Activated CD8-positive, alpha-beta memory T cell treated with anti-CD3 and anti-CD28 coated beads for 1 hour (primary cell): ENCODE measurements at places on chromosomes 3 and 15.

DNA sequence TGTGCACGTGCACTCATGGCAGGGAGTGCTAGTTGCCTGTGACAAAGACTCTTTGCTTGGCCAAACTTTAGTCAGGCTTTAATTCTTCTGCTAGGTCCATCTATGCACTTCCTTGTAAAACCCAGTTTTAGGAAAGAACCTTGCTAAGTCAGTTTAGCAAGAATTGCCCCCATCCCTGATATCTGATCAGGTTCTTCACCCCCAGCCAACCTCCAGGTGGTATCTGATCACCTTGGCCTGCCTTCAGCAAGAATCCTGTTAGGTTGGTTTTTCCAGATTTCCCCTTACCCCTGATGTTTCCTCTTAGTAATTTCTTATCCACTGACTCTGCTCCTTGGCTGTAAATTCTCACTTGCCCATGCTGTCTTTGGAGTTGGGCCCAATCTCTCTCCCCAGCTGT is 8.4 kb downstream of the HSPBAP1 start:
- no peak for DNase-seq

DNA sequence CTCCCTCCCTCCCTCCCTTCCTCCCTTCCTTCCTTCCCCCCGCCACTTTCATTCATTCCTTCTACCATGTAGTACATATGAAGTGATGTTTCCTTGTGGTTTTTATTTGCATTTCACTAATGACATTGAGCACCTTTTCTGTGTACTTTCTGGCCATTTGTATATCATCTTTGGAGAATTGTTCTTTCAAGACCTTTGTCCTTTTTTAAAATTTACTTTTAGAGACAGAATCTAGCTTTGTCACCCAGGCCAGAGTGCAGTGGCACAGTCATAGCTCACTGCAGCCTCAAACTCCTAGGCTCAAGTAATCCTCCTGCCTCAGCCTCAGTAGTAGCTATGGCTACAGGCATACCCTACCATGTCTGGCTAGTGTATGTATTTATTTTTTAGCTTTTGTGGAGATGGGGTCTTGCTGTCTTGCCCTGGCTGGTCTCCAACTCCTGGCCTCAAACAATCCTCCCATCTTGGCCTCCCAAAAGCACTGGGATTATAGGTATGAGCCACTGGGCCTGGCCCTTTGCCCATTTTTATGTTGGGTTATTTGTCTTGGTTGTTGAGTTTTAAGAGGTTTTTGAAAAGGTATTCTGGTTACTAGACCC is 42.0 kb upstream of the CTDSPL2 start:
- DNase-seq = no peak

DNA sequence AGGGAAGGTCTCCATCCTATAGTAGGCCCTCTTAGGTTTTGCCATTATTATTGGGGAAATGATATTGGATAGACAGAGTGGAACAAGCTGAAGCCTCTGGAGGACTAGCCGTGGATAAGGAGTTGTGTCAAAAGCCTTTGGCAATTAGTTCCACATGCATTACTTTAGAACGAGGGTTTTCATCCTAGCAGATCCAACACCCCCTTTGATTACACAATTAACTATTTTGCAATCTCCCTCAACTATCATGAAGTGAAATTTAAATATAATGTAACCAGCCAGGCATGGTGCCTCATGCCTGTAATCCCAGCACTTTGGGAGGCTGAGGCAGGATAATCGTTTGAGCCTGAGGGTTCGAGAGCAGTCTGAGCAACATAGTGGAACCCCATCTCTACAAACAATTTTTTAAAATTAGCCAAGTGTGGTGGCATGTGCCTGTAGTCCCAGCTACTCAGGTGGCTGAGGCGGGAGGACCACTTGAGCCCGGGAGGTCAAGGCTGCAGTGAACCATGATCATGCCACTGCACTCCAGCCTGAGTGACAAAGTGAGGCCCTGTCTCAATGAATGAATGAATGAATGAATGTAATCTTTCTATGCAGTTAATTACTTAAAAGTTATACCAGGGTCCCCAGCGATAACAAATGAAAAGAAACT is 56.8 kb downstream of the PXYLP1 start:
- no peak for DNase-seq

GRCh38 chr3:183272142-183272541 is 19.1 kb downstream of the B3GNT5 start:
- DNase-seq = no peak

GRCh38 chr15:69601711-69602504 is 149.3 kb downstream of the RPLP1 start:
- no peak for DNase-seq

DNA sequence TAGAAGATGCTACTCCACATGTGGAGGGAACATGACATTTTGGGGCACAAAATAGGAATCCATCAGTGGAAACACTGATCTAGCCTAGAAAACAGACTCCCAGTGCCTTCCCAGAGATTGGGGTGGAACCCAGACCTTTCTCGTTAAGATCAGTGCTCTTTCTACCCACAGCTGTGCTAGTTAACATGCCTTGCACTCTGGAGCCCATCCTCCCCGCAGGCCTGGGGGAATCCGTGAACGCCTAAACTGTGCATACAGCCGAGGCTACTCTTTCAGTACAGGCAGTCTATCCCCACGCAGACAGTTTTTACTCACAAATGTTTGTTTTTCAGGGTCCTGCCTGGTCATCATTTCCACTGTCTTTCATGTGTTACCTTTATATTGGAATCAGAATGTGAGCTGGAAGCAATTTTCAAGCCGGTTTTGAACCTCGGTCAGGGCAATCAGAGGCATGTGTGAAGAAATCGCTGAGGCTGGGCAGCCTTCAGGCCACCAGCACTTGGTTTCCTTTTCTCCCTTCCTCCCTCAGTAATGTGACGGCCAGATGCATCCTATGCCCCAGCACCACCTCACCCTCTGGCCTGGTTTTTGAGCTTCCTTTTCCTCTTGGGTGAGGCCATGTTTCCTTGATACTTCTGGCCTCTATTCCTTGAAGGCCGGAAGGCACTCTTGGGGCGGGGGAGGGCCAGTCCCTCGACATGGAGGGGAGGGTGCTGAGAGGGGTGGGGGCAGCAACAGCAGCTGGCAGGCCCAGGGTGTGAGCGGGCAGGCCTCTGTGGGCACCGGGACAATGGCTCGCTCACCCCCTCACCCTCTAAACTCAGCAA is 123.6 kb upstream of the GALNT15 start:
- DNase-seq = no peak

GRCh38 chr3:141972399-141972798 is 96.0 kb downstream of the ATP1B3 start:
- DNase-seq = no peak

GRCh38 chr15:89958107-89958805 is 42.9 kb upstream of the ZNF710 start:
- DNase-seq = no peak

DNA sequence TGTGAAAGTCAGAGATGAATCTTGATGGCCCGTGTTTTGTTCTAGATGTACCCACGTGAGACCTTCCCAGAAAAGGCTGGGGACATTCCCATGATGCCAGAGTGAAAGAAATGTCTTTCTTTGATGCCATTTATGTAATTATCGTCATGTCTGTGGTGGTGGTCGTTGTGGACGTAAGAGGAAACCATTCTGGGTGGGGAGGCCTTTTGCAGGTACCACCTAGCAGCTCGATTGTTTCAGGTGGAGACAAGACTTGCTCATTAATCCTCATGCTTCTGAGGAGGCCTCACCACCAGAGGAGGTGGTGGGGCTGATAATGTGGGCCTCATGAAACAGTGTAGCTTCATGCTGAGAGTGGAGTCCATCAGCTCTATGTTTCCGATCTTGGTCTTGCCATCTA is 58.1 kb upstream of the USP3 start:
- no peak for DNase-seq

DNA sequence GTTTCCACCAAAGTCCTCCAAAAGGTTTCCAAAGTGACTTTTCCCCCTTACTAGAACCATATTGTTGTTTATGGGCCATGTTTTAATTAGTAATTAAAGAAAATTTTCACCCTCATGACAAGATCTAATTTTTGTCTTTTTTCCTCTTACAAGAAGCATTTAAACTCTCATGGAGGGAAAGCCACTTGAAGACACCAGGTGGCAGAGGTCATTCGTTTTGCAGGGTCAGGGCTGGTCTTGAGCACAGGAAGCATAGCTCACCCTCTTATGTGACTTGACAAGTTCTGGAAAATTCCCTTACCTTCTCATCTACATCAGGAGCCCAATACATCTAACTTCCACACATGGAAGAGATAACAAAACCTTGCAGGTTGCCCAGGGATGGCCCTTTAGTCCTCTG is 163.7 kb downstream of the GREM1 start:
- no peak for DNase-seq

DNA sequence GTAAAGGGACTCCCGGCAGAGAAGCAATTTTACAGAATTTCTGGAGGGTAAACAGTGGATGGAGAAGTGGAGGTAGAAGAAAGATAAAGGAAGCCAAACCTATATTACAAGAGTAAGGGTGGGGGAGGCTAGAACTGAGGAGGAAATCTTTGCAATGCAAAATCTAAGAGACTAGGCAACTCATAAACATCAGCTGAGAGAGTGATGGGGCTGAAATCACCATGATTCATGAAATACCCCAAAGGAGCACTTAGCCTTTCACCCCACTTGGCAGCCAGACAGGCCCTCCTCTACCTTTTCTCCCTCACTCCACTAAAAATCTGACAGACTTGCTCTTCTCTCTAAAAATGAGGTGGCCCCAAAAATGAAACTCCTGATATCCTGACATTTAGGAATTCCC is 19.5 kb upstream of the ZBTB38 start:
- no peak for DNase-seq

DNA sequence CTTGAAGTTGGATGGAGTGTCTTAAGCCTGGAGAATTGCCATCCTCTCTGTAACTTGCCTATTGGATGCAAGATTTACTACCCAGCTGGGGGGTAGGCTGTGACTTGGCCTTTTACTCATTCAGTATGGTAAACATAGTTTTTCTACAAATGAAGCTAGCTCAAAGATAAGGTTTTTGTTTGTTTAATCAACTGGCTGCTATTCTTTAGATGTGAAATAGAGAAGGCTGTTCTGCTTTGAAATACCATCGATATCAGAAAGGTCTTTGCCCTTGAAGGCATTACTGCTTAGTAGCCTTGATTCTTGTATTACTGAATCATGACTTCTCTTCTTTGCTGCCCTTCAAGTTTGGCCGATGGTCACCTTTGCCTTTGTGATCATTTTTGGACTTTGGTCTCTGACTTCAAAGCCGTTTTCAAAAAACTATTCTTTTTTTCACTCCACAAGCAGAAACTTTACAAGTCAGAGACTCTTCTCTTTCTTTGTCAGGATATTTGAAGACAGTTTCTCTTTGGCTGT is 83.1 kb downstream of the GAP43 start:
- DNase-seq = no peak

DNA sequence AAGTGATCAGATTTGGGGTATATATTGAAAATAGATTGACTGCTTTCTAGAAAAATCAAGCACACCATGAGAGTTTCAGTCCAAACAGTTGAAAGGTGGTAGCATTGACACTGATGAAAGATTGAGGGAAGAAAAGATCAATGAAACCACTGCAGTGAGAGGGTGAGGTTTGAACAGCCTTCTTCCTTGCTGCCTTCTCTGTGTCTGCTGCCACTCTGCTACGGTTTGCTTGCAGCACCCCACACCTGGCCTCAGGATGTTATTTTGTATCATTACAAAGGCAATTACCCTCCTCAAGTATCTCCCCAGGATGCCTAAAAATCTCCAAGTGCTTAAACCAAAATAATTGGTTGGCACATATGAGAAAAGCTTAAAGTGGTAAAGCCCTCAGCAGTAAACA is 683.6 kb upstream of the ARPP21 start:
- DNase-seq = no peak

DNA sequence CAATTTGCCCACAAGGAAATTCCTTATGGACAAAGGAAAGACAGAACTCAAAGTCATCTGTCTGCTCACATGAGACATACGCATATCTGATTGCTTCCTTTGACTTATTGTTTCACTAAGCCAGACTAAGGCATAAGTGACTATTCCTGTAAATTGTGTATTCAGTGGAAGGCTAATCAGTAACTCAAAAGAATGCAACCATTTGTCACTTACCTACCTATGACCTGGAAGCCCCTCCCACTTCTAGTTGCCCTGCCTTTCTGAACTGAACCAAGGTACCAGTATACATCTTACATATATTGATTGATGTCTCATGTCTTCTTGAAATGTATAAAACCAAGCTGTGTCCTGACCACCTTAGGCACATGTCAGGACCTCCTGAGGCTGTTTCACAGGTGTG is 53.5 kb upstream of the PROK2 start:
- DNase-seq = no peak

GRCh38 chr3:108103040-108103751 is 12.4 kb upstream of the CD47 start:
- DNase-seq = no peak

GRCh38 chr3:174619239-174619638 is 239.9 kb upstream of the NAALADL2 start:
- DNase-seq = no peak

DNA sequence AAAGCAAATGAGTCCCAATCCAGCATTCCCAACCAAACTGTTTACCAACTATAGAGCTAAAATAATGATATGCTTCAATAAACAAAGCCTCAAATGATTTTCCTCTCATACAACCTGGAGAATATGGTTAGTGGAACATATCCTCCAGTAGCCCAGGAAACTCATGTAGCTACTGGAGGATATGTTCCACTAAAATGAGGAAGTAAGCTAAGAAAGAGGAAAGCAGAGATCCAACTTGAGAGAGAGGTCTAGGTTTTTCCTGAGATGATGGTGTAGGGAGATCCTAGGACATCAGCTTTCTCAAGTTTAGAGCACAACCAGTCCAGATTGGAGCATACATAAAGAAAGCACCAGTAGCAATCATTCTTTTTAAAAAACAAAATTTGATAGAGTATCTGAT is 44.6 kb upstream of the SLC4A7 start:
- no peak for DNase-seq

DNA sequence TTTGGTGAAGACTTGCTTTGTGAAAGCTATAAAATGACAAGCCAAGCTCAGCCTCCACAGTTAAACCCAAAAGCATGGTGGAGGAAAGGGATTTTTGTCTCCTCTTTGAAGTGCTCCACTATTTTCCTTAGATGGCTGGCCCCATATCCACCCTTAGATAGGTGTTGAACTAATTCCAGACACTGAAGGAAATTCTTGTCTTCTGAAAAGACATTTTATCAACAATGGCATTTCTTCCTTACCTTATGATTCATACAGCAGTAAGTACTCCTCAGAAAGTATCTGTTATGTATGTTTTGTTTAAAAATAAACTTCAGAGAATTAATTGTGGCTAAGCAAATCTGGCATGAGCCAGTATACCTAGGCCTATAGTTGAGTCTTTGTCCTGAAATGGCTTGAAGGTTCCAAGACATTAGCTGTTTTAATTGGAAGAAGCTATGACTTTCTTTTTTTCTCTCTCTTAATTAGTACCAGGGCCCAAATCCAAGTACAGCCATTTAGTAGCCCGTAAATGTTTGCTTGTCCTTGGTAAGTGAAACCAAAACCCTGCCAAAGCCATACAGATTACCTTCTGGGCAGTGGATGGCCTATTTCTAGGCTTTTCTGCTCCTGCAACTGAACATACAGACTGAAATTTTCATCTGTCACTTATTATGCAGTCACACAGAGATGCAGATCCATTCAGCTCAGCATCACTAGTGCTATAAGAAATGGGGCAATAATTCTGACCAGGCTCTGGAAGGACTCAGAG is 5.1 kb upstream of the BFSP2 start:
- no peak for DNase-seq
